NCI-H510A treated with DMSO at 0.1 percent for 48 hours (cell line): ENCODE measurements at places on chromosomes 6 and 20.

GRCh38 chr20:18632196-18632789 is 44.4 kb downstream of the DTD1 start:
- DNase-seq = peak; percentile 88

DNA sequence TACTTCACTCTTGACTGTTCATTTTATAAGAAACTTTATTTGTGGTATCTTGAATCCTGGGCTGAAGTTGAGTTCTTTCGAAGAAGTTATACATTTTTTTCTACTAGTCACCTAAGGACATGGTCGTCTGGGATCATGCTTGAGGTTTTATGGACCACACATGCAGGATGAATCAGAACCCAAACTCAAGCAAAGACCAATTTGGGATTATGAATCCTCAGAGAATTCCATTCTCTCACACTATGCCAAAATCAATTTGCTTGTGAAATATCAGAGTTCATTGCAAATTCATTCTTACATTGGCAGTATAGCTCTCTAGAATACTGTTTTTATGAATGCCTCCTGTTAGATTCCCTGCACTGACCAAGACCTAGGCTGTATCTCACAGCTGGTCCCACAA is 114.3 kb upstream of the HDAC2 start:
- DNase-seq = no peak

DNA sequence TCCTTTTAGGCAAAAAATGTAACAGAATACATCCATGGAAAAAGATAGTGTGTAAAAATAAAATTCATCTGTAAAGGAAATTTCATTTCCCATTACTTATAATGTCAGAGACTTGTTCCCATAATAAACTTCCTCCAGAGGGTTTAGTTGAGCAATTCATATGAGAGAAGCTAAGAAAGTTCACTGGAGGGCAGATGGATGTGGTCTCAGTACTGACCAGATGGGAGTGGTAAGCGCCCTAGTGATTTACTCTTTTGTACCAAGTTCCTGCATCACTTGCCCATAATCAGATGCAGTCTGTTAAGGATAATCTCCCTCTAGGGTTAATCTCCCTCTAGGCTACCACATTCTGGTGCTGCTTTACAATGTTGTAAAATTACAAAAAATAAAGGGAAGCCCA is 61.7 kb downstream of the ESF1 start:
- no peak for DNase-seq

- DNase-seq = no peak
These were observed 862 bp upstream of the SOBP start for GRCh38 chr6:107488875-107489635.

GRCh38 chr20:61775423-61775822 is 290.3 kb downstream of the TAF4 start:
- DNase-seq = no peak

DNA sequence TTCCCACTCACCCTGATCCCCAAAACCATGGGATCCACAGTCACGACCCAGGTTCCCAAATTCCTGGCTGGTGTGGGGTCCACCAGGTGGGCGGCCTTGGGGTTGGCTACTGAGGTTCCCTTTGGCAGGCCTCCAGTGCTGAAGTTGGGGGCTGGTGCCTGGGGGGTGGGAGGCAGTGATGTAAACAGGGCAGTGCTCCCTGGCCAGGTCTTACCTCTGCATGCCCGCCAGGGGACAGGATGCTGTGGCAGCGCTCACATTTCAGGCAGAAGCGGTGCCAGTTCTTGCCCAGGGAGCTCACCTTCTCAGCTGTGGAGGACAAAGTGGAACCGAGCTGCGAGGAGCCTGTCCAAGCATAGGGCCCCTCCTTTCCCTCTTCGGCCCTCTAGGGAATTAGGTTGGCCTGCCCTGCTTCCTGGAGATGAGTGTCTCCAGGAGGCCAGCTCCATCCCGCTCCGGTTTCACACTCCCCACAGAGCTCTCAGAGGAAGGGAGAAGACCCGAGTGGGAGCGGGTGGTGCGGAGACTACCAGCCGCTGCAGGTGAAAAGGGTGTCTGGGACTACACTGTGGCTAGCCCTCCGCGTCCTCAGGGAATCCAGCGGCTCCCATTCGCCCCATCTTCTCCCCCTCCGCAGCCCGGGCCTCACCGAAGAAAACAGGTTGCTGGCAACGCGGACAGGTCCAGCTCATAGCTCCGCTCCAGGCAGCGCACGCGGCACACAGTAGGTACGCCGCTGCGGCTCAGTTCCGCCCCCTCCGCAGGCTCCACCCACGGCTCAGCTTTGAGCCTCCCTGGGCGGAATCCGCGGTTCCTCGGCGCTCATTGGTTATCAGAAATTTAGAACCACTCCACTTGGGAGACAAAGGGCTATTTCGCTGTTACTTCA is at the start of gene CRIP3:
Gene CRIP3, minus strand, starts transcription at position 726 of the 889 bp plus-strand sequence. Its CDS starts 34 bp downstream, at position 692.
- DNase-seq = peak; percentile 27

GRCh38 chr20:56454754-56455153 is 13.7 kb upstream of the RTF2 start:
- DNase-seq = no peak

GRCh38 chr6:1554476-1555310 is 55.0 kb upstream of the FOXC1 start:
- DNase-seq = no peak

DNA sequence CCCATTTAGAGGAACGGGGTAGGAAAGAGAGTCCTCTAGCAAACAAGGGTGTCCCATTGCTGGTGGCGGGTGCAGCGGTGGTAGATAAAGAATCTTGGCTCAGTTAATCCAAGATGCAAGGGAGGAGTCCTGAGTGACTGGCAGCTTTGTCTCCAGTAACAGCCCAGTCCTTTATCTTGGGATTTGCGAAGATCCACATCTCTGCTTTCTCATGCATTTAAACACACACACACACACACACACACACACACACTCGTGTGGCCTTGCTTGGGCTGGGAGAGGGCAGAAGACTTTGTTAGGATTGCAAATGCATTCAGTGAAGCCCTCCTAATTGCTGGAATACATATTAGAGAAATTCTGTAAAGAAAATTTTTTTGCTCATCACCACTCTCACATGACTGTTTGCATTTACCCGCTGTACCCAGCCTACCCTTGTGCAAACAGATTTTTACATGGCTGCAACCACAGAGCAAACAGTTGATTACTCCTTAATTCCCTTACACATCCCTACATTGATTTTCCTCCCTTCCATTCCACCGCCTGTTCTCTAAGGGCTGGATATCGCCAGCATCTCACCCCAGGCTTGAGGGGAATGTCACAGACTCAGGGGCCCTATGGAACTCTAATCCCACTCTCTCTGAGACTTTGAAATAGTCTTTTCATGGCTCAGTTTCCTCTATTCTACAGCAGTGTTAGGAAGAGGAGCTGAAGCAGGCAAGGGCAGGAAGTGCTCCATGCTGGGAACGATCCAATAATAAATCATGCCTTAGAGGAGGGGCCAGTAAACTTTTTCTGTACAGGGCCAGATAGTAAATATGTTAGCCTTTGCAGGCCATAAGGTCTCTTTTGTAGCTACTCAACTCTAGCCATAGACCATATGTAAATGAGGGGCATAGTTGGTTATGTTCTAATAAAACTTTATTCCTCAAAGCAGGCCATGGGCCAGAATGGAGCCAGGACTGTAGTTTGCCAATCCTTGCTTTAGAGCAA is 3.5 kb downstream of the C6orf132 start:
- DNase-seq = peak; percentile 75

DNA sequence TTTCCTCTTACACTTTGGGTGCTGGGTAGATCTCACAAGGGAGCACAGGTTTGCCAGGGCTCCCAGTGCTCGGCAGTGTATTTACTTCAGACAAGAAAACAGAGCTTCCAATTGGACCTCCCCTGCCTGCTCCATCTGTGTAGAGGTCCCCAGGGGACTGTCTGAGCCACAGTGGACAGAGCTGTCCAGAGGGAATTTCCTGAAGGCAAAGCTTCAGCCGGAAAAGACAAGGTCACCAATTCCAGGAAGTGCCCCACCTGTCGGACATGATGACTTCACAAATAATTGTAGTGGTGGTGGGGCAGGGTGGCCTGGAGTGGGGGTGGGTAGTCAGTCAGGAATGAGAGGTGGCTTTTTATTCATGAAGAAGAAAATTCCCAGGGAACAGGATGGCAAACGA is 18.6 kb downstream of the ADGRF5 start:
- no peak for DNase-seq
